ENCODE measurements at places on chromosomes 16 and 17.

DNA sequence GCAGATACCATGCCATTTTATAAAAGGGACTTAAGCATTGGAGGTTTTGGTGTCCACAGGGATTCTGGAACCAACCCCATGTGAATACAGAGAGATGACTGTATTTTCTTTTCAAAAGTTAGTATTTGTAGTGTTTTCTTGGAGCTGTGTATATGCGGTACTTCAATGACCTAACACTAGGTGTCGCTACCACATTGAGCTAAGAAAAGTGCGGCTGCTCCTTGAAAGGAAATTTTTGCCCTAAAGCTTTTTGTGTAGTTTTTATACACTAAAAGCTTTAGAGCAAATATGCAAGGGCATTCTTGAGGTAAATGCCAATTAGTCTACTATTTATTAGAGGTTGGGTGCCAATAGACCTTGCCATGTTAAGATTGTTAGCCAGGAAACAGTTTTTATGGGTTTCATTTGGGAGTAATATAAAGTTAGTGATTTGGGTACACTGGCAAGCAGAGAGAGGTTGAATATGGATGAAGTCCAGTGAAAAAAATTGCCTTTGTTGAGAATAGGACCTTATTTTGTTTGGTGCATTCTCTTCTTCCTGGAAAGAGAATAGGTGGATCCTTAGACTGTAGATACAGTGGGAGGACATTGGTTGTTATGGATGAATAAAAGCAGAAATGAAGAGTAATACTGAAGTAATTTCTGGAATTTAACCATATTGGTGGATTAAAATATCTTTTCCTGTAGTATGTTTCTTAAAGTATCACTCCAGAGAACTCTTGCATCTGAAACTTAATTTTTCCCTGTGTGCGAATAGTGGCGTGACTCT, 43.3 kb downstream of the BCAS3 start:
- DNase-seq: no peak

GRCh38 chr16:85227946-85228862, 115.9 kb upstream of the CIBAR2 start:
- no peak for DNase-seq

DNA sequence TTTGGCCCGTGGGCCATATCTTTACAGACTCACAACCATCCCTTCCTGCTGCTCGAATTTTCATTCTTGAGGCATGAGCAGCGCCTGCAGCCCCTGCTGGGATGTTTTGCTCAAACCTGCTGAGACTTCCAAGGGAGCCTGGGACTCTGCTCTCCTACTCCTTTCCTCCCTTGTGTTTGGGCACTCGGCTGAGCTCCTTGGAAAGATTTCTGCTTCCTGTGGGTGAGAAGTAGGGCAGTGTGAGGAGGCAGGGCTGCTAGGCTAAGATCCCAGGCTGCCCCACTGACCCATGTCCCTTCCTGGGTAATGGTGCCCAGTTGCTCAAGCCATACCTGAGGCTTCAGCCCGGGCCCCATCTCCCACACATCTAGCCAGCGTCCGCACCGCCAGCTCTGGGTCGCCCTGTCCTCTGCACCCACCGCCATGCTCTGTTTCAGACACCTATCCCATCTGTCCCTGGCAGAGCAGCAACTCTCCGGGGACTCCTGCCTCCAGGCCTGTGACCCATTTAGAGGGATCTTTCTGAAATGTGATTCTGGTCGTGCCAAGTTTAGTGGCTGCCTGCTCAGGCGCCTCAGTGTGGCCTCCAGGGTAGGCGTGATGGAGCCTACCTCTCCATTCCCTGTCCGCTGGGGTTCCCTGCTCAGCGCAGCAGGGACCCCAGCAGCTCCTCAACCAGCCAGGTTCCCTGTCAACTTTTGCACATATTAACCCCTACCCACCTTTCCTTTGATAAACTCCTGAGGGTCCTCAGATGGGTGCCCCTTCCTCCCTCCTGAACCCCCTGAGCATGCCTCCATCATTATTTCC, 190.1 kb downstream of the CCDC182 start:
- no peak for DNase-seq

GRCh38 chr17:14295676-14296075, 5.2 kb upstream of the HS3ST3B1 start:
- no peak for DNase-seq

DNA sequence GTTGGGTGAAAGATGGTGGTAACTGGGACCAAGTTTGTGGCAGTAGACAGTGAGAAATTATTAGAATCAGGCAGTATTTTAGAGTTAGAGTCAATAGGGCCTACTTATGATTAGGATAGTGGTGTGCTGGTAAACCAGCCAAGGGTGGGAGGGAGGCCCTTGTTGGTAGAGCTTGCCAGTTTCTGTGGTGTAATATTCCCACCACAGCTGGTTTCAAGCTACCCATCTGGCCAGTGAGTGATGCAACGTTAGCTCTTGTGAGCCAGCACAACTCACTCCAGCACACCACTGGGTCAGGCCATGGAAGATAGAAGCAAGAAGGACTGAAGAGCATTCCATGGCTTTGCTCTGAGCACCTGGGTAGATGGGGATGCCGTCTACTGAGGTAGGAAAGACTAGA, 34.9 kb downstream of the GNAO1 start:
- no peak for DNase-seq

GRCh38 chr16:16805809-16806208, 426.9 kb downstream of the NPIPA7 start:
- no peak for DNase-seq

Data from stimulated activated CD8-positive, alpha-beta memory T cell treated with anti-CD3 and anti-CD28 coated beads, Interleukin-12 subunit alpha, Interleukin-12 subunit beta, amount 100 ng/mL, for 4 hours (primary cell).